ENCODE measurements at places on chromosomes 3 and 15. TPM values are rescaled to one million over a fixed set of nuclear protein-coding genes. Genes with fewer than 3 reads are reported as not detected.

Gene CEMIP
- total RNA-seq: 13.5 TPM

Gene C3orf80
- total RNA-seq: 3.0 TPM

Gene PPCDC
- 11.8 TPM for total RNA-seq

Gene CYP8B1
- total RNA-seq: not detected

GRCh38 chr3:74546426-74546825 is 68.0 kb downstream of the CNTN3 start:
- no peak for DNase-seq

DNA sequence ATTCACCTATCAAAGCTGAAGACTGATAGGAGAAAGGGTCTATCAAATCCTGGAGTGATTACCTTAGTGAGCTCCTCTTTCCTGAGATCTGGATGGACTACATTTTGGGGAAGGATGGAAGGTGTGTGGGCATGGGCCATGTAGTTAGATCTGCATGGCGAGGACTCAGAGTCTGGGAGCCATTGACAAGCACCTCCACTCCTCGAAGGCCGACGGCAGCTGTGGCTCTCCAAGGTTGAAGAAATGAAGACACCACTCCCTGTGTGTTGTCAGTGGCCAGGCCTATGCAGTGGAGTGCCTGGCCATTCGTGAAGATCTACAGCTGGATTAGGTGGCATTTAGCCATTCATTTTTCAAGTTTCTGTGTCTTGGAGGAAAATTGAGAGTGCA is 509.2 kb downstream of the GABRG3 start:
- no peak for DNase-seq

DNA sequence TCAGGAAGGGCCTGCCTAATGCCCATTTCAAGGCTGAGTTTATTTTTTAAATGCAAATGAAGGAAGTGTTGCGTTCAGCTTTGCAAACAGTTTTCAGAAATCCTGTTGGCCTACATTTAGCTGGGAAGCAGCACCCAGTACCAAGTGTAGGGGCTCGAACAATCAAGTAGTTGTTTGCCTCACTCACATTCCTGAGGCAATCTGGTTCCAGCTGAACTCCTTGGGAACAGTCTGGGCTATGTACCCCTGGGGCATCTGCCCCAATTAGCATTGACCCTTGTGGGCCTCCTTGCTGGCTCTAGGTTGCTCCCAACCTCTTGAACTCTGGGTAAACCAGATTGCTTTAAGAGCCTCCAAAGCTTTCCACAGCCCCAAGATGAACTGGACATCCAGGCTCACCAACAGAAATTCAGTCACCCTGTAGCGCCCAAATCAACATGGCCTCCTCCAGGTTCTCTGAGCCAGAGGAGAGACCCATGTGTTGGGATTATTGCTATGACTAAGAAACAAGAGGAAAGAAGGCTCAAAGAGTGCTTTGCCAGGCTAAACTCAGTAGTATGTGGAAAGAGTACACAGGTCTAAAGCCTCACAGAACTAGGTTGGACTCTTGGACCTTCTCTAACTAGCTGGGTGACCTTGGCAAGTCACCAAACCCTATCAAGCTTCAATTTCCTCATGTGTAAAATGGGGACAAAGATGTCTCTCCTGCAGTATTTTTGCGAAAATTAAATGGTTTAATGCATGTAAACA is 532.7 kb downstream of the SOX2 start:
- no peak for DNase-seq

DNA sequence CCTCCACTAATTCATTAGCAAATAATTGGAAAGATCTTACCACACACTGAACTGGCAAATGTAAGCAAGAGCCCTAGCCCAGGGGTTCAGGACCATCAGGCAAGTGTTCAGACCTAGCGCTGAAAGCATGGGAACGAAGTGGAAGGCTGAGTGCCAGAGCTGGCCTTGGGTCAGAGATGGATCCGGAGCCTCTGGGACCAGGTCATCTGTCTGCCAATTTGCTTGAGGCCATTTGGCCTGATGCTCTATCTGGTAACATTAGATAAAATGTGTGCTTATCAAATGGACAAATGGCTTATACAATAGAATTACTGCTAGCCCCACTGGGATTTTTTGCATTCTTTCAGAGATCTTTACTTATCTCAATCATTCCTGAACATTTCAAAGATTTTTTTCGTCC is 1.4 kb upstream of the TMC3 start:
- DNase-seq: no peak

DNA sequence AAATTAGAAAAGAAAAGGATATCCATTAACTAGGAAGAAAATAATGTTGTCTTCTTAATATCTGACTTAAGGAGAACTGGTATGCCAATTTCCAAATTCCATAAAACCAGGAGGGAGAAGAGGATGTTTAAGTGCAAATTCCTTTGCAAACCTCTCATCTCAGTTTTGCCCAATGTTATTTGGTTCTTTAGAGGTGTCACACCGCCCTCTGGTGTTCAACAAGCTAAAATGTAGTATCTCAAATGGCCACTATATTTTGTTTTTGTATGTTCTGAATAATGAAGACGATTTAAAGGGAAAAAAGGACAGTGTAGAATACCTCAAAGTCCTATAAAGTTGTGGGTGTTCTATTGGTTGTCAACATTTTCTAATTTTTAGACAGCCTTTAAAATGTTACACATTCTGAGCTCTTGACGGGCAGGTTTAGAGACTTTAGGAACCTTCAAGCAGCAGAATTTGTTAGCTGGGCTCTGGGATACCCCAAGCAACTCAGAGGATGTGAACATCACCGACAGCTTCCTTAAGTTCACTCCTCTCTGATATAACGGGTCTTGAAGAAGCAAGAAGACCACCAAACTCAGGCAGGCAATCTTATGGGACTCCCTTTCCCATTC is 458.3 kb downstream of the MFSD1 start:
- DNase-seq: no peak

GRCh38 chr3:43816372-43816771 is 125.6 kb downstream of the ABHD5 start:
- DNase-seq: no peak
